ENCODE measurements at places on chromosomes 12 and 14.

- H3K4me1 ChIP-seq = no peaks in the 10 kb centered on the region
- H3K4me3 ChIP-seq = no peak overlapping the region
- H3K27me3 ChIP-seq = no peaks in the 10 kb centered on the region
- H3K27ac ChIP-seq = no peak overlapping the region
- peaks cover 18% of the 10 kb centered on the region for H3K36me3 ChIP-seq
Observed at GRCh38 chr14:91154851-91155625, 41.2 kb downstream of the DGLUCY start.

GRCh38 chr12:62919838-62920237, 15.1 kb downstream of the PPM1H start:
- no peaks in the 10 kb centered on the region for H3K27me3 ChIP-seq
- H3K4me1 ChIP-seq = no peaks in the 10 kb centered on the region
- H3K27ac ChIP-seq = no peak overlapping the region
- H3K4me3 ChIP-seq = no peak overlapping the region
- DNase-seq = no peak
- H3K36me3 ChIP-seq = no peaks in the 10 kb centered on the region

DNA sequence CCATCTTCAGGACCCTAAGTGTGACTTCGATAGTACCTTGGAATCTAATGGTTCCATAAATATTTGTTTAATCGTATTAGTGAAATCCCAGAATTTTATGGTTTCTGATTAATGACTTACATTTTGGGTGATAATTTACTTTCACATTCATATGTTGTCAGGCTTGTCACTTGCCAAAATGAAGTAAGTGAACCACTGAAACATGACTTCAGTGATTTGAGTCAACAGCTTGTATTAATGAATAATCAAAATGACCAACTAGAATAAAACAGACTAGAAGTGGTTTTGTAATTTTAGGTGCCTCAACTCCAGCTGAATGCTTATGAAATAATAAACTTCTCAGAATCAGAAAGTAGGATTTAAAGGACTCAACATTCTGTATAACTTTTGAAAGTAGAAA, 517.1 kb downstream of the PRKD1 start:
- H3K27me3 ChIP-seq = no peaks in the 10 kb centered on the region
- H3K4me3 ChIP-seq = no peak overlapping the region
- no peak for DNase-seq

DNA sequence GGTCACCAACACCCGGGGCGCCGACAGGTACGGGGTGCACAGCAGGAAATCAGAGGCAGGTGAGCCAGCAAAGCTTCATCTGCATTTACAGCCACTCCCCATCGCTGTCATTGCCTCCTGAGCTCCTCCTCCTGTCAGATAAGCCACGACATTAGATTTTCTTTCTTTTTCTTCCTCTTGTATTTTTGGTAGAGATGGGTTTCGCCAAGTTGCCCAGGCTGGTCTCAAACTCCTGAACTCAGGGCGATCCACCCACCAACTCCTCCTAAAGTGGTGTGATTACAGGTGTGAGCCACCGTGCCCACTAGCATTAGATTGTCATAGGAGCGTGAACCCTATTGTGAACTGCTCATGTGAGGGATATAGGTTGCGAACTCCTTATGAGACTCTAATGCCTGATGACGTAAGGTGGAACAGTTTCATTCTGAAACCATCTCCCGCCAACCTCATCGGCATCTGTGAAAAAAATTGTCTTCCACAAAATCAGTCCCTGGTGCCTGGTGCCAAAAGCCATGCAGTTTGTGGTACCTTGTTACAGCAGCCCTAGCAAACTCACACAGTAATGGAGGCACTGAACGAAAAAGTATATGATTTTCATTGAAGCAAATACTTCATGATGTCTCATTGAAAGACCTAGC, 1.5 kb downstream of the STYK1 start:
- no peaks in the 10 kb centered on the region for H3K36me3 ChIP-seq
- no peak for DNase-seq
- no peak overlapping the region for H3K4me3 ChIP-seq
- peaks cover 14% of the 10 kb centered on the region for H3K4me1 ChIP-seq
- no peak overlapping the region for H3K27ac ChIP-seq
- H3K27me3 ChIP-seq = peaks cover 1% of the 10 kb centered on the region

- no peaks in the 10 kb centered on the region for H3K4me1 ChIP-seq
- DNase-seq = no peak
- no peak overlapping the region for H3K4me3 ChIP-seq
- no peak overlapping the region for H3K27ac ChIP-seq
- H3K36me3 ChIP-seq = no peaks in the 10 kb centered on the region
Observed at GRCh38 chr12:47417121-47417520, 288.7 kb downstream of the RPAP3 start.

- peaks cover 11% of the 10 kb centered on the region for H3K27me3 ChIP-seq
- no peaks in the 10 kb centered on the region for H3K4me1 ChIP-seq
- DNase-seq = no peak
- H3K4me3 ChIP-seq = no peak overlapping the region
- no peak overlapping the region for H3K27ac ChIP-seq
Observed at GRCh38 chr12:30792648-30793499, 38.1 kb upstream of the CAPRIN2 start.

DNA sequence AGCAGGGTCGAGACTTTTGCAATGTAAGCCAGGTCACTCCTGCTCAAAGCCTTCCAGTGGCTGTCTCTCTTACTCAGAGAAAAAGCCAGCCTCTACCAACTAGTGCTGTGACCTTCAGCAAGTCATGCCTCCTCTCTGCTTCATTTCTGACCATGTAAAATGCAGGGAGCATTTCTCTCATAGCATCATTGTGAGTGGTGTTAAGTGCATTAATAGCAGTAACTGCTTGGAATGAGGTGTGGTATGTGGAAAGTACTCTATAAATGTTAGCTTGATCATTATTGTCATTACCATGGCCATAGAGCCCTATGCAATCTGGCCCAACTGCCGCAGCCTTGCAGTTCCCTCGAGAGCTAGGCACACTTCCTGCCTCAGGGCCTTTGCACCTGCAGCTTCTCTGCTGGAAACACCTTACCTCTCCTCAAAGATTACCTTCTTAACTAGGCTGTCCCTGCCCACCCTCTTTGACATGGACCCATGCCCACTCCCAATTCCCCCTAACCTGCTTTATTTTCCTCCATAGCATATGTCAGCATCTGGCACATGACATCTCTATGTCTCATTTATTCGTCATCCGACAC, 10.9 kb downstream of the PLEKHD1 start:
- no peak overlapping the region for H3K4me3 ChIP-seq
- H3K27ac ChIP-seq = no peak overlapping the region
- H3K4me1 ChIP-seq = no peaks in the 10 kb centered on the region
- no peaks in the 10 kb centered on the region for H3K36me3 ChIP-seq
- DNase-seq = no peak

GRCh38 chr14:103103461-103104388, 9.2 kb downstream of the EXOC3L4 start:
- no peak overlapping the region for H3K4me3 ChIP-seq
- H3K4me1 ChIP-seq = peaks cover 37% of the 10 kb centered on the region
- H3K27me3 ChIP-seq = peaks cover 11% of the 10 kb centered on the region
- no peaks in the 10 kb centered on the region for H3K36me3 ChIP-seq
- H3K27ac ChIP-seq = no peak overlapping the region

- peaks cover 81% of the 10 kb centered on the region for H3K4me1 ChIP-seq
- peaks cover 11% of the 10 kb centered on the region for H3K36me3 ChIP-seq
- H3K4me3 ChIP-seq = peak overlapping the region; percentile 83
- H3K27me3 ChIP-seq = no peaks in the 10 kb centered on the region
- H3K27ac ChIP-seq = peak overlapping the region; percentile 94
Observed at GRCh38 chr14:73752297-73752992, 38.3 kb upstream of the PNMA1 start.

- no peak overlapping the region for H3K27ac ChIP-seq
- H3K4me1 ChIP-seq = peaks cover 18% of the 10 kb centered on the region
- no peak overlapping the region for H3K4me3 ChIP-seq
- H3K36me3 ChIP-seq = no peaks in the 10 kb centered on the region
- DNase-seq = no peak
Observed at GRCh38 chr14:80958226-80958625, 2.8 kb downstream of the TSHR start.

DNA sequence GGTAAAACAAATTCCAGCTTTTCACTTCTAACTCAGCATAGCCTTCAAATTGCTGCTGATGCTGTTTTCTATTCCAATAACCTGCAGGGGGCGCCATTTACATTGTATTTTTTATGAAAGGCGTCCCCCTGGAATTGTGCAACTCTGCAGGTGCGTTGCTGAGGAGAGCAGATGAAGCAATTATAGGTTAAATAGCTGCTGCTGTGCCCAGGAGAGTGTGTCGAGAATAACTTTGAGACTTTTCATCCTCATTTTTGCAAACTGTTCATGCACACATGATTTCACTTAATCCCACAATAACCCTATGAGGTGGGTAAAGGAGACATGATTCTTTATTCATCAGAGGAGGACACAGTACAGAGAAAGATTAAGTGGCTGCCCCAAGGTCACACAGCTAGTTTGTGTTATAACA, 75.7 kb downstream of the MYRFL start:
- no peaks in the 10 kb centered on the region for H3K36me3 ChIP-seq
- DNase-seq = no peak
- no peaks in the 10 kb centered on the region for H3K4me1 ChIP-seq
- no peak overlapping the region for H3K27ac ChIP-seq
- no peaks in the 10 kb centered on the region for H3K27me3 ChIP-seq
- no peak overlapping the region for H3K4me3 ChIP-seq

GRCh38 chr12:40734276-40734675, 42.0 kb downstream of the CNTN1 start:
- no peaks in the 10 kb centered on the region for H3K27me3 ChIP-seq
- no peak overlapping the region for H3K27ac ChIP-seq
- no peaks in the 10 kb centered on the region for H3K4me1 ChIP-seq

DNA sequence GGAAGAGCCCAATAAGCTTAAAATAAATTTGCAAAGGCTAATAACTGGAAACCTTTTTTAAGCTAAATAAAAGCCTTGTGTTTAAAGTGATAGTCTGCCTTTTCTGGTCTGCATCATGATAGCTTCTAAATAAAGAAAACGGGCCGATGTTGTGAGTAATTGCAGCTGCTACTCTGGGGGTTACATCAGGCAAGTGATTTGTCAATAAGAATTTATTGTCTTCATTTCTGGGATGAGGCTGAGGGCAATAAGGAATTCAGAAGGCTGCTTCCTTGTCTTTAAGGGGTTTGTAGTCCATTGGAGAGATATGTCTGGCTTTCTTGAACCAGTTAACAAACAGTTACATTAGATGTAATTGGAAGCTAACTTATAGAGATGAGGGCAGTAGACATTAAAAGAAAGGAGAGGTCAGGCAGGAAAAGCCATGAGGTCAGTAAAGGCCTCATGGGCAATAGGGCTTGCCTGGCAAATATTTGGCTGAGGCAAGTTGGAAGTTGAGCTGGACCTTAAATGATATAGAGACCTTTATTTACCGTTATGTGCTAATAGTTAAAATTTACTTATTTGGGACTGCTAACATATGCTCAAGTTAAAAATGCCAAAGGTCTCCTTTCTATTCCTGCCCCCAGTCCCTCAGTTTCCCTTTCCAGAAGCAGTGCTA, 85.0 kb downstream of the CRADD start:
- H3K4me1 ChIP-seq = no peaks in the 10 kb centered on the region
- no peaks in the 10 kb centered on the region for H3K27me3 ChIP-seq
- no peak overlapping the region for H3K27ac ChIP-seq

- H3K27ac ChIP-seq = no peak overlapping the region
- no peak overlapping the region for H3K4me3 ChIP-seq
- H3K36me3 ChIP-seq = peaks cover 38% of the 10 kb centered on the region
- no peaks in the 10 kb centered on the region for H3K27me3 ChIP-seq
- DNase-seq = no peak
- peaks cover 30% of the 10 kb centered on the region for H3K4me1 ChIP-seq
Observed at GRCh38 chr12:120106151-120106550, 10.4 kb downstream of the RAB35 start.

GRCh38 chr12:3152011-3152511, 74.9 kb downstream of the TSPAN9 start:
- H3K27ac ChIP-seq = no peak overlapping the region
- H3K27me3 ChIP-seq = peaks cover 4% of the 10 kb centered on the region
- H3K4me1 ChIP-seq = no peaks in the 10 kb centered on the region
- DNase-seq = no peak
- no peak overlapping the region for H3K4me3 ChIP-seq

DNA sequence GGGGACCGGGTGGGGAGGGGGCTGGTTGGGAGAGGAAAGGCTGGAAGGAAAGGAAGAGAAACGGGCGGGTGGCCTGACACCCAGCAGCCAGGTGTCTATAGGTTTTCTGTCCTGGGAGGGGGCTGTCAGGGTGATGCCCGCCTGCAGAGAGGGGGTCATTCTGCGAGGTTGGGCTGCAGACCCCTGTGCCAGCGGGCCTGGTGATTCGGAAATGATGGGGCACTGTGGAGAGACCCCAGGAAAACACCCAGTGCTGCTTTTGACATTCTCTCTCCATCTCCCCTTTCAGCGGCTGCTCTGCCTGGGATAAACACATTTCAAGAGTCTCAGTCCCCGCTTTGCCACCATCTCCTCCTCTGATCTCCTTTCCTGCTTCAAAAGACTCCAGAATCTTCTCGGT, 168.5 kb upstream of the RTL1 start:
- no peak overlapping the region for H3K4me3 ChIP-seq
- H3K27me3 ChIP-seq = no peaks in the 10 kb centered on the region
- H3K36me3 ChIP-seq = no peaks in the 10 kb centered on the region
- no peak overlapping the region for H3K27ac ChIP-seq
- H3K4me1 ChIP-seq = no peaks in the 10 kb centered on the region
- no peak for DNase-seq

- no peaks in the 10 kb centered on the region for H3K36me3 ChIP-seq
- no peak for DNase-seq
- no peak overlapping the region for H3K27ac ChIP-seq
- no peaks in the 10 kb centered on the region for H3K4me1 ChIP-seq
- H3K4me3 ChIP-seq = no peak overlapping the region
- no peaks in the 10 kb centered on the region for H3K27me3 ChIP-seq
Observed at GRCh38 chr12:80199931-80200330, 100.6 kb downstream of the OTOGL start.

DNA sequence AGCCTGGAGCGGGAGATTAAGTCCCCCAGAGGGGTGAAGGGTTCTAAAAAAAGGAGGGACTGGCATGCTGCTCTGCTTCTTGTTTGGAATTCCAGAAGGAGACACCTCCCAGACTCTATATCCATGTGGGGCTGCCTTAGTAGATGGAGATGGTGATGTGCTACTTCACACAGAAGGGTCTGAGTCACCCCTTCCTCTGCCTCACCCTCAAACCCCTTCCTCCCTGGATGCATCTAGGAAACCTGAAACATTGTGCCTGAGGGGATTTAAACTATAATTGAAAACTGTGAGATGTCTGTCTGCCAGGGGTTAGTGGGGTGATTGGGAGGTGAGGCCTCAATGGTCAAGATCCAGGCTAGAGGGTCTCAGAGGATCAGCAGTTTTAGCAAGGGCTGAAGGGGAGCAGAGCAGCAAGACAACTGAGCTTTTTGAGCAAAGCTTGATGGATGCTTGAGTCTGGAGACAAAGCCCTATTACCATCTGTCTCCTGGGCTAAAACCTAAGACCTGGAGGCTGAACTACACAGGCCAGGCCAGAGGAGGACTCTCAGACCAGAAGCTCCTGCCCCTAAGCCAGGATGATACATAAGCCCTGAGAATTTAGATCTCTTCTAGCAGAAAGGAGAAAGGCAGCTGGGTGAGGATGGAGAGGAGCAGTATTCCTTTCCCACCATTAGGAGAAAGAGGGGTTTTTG, 314.7 kb upstream of the ATP2B1 start:
- DNase-seq = no peak
- no peaks in the 10 kb centered on the region for H3K4me1 ChIP-seq
- H3K36me3 ChIP-seq = no peaks in the 10 kb centered on the region
- H3K27ac ChIP-seq = no peak overlapping the region
- H3K27me3 ChIP-seq = no peaks in the 10 kb centered on the region

All from GM12878 (cell line).